ENCODE measurements at places on chromosomes 5 and 9. TPM values are rescaled to one million over a fixed set of nuclear protein-coding genes. Genes with fewer than 3 reads are reported as not detected.

The ALDH1B1 gene
- total RNA-seq: 21.0 TPM

- no peak for DNase-seq
Observed at GRCh38 chr5:178417391-178417811, 172.8 kb downstream of the COL23A1 start.

DNA sequence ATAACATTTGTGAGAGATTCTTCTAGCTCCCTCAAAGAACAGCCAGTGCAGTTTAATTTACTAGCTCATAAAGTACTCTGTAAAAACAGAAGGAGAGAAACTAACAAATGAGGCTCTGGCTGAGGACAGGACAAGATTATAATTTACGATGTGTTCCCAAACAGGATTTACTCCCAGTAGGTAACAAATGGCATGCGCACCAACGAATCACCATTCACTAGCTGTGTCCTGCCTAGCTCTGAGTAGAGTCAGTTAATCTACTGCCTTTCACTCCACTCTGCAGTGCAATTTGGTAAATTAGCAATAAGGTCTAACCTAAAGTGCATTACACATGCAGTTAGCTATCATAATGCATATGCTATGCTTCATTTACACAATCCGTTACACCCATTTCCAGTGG lies 497.4 kb upstream of the CCNG1 start:
- DNase-seq: no peak

The CLIC3 gene
- total RNA-seq: 12.9 TPM

The IRX1 gene
- total RNA-seq: 1.2 TPM

DNA sequence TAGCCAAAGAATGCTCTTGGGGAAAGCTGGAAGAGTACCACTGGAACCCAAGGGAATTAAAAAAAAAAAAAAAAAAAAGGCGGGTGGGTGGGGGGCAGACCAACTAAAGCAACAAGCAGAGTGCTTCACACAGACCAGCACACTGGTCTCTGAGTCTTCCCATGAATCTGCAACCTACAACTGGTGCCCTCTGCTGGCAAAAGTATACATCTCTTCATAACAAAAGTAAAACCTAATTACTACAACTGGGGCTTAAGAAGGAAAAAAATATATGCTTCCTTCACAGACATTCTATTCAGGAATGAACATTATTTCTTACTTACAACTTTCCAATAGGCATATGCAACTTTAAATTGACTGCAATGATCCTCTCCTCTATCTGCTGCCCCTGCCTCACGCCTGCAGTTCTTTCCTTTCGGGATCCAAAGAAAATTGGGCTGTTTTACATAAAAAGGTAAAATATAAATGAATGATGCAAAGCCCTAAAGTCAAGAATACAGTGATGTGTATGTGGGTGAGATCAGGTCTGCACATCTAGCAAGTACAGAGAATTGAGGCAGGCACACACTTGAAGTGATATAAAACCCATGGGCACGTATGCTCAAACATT lies 7.2 kb upstream of the KLHL3 start:
- no peak for DNase-seq

The ASB6 gene
- total RNA-seq: 10.2 TPM

The TAF11L9 gene
- total RNA-seq: not detected

DNA sequence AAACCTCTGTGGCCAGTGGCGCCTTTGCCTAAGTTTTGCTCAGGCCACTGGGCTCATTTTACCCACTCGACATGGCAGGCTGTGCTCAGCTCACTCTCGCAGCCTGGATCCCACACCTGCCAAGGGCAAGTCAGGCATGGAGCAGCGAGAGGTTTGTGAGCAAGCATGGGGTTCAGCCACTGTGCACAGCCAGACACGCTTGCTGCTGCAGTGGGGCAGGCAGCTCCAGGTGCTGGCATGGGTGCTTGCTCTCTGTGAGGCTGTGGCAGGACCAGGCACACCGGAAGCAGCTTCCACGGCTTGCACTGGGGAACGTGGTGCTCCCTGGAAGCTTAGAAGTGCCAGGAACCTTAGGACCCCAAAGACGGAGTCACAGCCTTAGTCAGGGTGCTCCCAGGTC lies 470.1 kb downstream of the CDH9 start:
- DNase-seq: no peak

The SOHLH1 gene
- total RNA-seq: not detected

The ENTREP1 gene
- total RNA-seq: 25.1 TPM
